Stimulated activated CD8-positive, alpha-beta memory T cell treated with anti-CD3 and anti-CD28 coated beads, Interleukin-7, amount 100 ng/mL, for 1 hour (primary cell): ENCODE measurements at places on chromosomes 6 and 20.

- DNase-seq, result no peak
Observed at GRCh38 chr20:4897600-4897999, 103.7 kb downstream of the SLC23A2 start.

DNA sequence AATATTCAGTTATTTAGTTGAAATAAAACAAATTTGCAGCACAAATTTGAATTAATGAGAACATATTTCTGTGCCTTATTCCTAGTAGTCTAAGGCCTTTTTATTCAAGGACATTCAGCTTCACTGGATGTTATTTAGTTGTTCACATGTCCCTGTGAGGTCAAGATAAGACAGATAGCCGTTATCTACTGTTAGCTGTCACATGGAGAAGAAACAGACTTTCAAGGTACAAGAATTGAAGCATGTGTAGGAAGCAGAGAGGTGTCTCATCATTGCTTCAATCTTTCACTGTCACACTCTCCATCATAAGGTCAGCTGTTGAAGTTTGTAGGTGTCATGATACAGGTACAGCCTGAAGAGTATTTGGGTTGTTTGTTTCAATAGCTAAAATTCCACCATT lies 112.9 kb upstream of the JAG1 start:
- no peak for DNase-seq

DNA sequence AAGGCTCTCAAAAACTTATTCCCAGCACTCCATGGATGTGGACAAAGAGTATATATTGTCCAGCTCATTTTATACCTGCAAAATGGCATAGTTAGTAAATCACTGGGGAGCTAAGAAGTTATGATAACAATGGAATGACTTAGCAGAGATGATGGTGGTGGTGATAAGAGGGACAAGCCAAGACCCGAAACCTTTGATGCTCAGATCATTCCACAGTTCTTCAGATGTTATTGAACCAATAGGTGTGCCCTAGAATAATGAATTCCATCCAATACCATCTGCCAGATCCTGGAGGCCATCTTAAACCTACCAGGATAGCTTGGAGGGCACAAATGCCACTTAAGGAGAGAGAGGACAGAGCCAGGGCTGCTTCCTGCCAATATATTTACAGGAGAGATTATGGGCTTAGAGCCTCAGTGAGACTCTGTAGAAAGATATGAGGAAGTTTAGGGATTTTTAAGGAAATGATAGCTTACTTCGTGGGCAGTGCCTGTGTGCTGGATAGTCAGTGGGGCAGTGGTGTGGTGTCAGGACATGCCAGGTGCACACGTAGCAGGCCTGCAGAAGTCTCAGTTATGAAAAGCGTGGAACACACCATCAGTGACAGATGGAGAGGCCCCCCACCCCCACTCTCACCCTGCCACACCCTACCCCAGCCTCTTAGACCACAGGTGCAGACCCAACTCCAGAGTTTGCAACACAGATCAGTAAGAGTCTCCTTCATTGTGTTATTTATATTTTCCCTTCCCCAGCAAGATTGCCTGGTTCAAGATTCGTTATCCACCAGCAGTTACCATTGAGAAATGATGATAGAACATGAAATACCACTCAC lies 209.7 kb upstream of the SUPT3H start:
- no peak for DNase-seq

DNA sequence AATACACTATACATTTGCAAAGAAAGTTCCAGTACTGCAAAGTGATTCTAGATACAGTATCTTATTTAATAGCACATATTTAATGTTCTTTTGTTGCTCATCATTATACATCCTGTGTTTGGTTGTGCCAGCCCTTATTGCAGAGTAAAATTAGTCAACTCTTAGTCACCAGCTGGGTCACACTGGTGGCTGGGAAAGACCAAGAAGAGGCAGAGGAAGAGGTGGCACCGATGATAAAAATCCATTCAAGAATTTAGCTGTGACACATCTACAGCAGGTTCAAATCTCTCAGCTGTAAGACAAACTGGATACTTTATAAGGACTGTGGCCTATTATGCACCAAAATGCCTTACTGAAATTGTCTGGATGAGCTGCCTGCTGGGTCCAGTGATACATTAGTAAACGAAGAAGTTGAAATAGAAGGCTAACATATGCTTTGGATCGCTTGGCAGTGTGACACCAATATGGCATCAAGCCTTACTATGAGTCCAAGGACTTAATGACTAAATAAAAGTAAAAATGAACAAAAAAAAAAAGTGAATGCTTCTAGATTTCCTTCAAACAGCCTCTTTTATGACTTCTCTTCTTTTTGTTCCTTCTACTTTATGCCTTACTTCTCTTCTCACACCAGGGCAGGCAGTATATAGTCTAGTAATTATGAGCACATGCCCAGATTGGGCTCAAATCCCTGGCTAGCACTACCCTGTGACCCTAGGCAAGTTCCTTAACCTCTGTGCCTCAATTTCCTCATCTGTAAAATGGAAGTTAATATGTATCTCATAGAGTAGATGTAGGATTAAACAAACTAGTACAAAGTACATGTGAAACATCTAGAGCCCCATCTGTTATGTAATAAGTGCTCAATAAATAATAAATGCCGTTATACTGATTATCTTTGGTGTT lies 29.4 kb upstream of the RNF8 start:
- no peak for DNase-seq

DNA sequence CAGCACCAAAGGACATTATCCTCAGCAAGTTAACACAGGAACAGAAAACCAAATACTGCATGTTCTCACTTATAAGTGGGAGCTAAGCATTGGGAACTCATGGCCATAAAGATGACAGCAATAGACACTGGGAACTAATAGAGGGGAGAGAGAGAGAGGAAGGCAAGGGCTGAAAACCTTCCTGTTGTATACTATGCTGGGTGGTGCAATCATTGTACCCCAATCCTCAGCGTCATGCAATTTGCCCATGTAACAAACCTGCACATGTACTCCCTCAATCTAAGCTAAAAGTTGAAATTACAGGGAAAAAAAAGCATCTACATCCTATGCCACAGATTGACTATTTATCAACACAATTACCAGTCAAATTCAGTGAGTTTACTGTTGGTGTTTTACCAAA lies 20.0 kb upstream of the VNN1 start:
- no peak for DNase-seq

GRCh38 chr6:92759178-92759577 lies 660.2 kb downstream of the EPHA7 start:
- DNase-seq, result no peak

DNA sequence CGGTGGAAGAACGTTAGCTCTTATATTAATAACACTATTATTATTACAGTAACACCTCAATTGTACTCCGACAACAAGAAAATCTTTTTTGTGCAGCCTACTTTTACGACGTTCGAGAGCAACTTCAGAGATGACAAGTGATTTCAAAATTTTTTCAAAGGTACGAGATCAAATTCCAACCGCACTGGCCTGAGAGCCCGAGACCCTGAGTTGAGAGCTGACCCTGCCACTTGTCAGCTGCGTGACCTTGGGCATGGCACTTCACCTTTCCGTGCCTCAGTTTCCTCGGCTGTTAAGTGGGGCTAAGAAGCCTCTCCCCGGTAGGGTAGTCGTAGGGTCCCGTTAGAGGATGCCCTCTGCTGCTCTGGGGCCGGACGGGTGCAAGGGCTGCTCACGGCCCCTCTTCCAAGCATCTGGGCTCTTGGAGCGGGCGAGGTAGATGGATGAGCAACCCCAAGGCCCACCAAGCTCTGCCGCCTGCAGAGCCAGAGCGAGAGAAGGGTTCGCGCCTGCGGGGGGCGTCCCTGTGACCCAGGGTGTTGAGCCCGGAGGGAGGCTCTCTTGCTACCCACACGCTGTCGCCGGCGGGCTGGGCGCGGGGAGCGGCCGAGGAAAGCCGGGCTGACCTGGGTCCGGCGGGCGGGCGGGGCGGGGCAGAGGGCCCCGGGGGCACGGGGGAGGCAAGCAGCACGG lies 510 bp downstream of the NDRG3 start:
- no peak for DNase-seq

DNA sequence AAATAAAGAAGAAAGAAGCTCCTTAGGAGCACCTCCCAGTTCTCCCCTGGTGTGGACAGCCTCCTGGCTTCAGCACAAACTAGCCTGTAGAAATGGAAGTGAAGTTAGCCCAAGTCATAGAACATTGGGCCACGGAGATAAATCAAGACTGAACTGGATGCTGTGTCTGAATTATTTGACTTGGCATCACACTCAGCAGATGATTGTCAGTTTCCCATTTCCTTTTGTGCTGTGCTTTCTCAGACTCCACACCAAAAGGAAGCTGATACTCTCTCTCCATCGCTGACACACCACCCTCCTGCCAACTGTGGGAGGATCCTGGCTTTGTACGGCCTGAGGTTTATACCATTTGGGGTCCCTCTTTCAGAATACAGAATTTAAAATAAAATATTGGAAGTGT lies 209.8 kb downstream of the TFAP2A start:
- no peak for DNase-seq

DNA sequence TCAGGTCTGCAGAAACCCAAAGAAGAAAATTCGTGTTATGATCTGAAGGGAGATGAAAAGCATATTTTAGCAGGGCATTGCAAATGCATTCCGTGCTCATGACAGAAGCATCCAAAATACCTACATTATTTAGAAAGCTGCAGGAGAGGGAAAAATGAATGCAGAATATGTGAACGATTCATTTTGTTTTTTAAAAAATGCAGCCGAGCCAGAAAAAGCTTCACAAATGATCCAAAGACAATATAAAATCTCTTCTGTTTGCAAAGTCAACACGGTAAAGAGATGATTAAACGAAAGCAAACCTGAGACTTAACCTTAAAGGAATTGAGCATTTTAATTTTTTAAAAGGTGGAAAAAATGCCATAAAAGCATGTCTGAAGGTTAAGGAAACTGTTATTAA lies 136.1 kb upstream of the SULF2 start:
- DNase-seq, result no peak

- no peak for DNase-seq
Observed at GRCh38 chr6:39085129-39085797, 29.7 kb downstream of the SAYSD1 start.

DNA sequence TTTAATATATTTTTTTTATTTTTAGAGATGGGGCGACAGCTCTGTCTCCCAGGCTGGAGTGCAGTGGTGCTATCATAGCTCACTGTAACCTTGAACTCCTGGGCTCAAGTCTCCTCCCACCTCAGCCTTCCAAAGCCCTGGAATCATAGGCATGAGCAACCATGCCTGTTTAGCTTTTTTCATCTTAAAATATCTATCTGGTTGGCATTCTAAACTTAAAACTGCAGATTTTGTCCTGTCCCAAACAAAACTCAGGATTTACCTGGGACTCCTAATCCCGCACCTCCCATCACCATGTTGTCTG lies 124.7 kb downstream of the SULF2 start:
- no peak for DNase-seq

DNA sequence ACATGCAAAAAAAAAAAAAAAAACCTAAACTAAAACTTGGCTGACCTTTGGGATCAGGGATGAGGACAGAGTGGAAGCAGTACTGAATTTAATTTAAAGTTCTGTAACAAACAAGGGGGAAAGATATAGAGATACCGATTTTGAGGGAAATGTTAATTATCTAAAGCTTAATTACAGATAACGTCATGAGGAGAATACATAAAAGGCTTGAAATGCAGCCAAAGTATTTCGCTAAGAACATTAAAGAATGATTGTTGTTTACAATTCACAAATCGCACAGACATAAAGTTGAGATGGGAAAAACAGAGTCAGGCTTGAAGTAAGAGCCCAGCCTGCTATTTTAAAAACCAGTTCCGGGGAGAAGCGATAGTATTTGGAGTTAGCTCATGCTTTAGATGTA lies 208.0 kb upstream of the SASH1 start:
- no peak for DNase-seq

GRCh38 chr20:40986774-40987173 lies 41.8 kb upstream of the TOP1 start:
- DNase-seq, result no peak

DNA sequence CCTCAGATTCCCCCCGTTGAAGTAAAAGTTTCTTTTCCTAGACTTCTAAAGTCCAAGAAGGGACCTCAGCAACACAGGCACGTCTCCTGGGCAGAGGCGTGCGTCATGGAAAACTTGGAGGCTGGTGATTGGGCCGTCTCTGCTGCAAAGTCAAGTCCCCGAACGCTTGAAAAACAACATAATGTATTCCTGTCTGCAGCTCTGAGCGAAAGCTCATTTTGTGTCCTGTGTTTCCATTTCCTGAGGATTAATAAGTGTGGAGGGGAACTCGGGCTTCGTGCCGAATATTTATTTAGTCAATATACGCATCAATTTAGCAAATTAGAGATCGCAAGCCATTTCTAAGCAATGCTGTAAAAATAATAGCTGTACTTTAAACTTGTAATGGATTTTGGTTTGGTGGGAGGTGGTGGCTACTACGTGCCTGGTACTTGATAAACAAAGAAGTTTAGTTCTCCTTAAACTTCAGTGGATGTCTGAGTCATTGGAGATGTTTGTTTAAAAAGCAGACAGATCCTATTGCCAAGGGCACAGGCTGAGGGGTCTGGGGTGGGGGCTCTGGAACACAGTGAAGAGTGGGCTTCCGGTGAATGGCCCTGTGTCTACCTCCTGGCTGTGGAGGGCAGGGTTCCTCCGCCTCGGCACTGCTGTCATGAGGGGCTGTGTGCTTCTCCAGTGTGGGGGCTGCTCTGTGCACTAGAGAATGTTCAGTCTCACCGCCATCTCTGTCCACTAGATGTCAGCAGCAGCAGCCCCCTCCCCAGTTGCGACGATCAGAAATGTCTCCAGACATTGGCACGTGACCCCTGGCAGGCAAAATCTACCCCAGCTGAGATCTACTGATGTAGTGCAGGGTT lies 21.8 kb downstream of the PCK1 start:
- no peak for DNase-seq

DNA sequence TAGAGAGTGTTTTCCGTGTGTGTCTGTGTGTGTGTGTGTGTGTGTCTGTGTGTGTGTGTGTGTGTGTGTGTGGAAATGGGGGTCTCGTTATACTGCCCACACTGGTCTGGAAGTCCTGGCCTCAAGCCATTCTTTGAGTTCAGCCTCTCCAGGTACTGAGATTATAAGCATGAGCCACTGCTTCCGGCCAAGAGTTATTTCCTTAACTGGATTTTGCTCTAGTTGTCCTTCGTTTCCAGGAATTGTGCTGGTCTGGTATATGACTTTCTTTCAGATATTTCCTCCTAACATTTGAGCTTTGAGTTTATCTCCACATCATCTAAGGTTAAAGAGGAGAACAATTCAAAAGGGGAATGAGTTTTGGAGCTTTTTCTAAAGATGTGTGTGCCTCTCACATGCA lies 124.8 kb downstream of the SH3BGRL2 start:
- no peak for DNase-seq

GRCh38 chr6:1972962-1973361 lies 272.4 kb downstream of the GMDS start:
- DNase-seq, result no peak

GRCh38 chr6:37305841-37306425 lies 47.9 kb upstream of the RNF8 start:
- DNase-seq, result no peak

- no peak for DNase-seq
Observed at GRCh38 chr20:17873410-17874270, 95.0 kb downstream of the SNX5 start.
